ENCODE measurements at places on chromosomes 6 and 20.

GRCh38 chr6:1603708-1604107 is 6.0 kb upstream of the FOXC1 start:
- DNase-seq: no peak

DNA sequence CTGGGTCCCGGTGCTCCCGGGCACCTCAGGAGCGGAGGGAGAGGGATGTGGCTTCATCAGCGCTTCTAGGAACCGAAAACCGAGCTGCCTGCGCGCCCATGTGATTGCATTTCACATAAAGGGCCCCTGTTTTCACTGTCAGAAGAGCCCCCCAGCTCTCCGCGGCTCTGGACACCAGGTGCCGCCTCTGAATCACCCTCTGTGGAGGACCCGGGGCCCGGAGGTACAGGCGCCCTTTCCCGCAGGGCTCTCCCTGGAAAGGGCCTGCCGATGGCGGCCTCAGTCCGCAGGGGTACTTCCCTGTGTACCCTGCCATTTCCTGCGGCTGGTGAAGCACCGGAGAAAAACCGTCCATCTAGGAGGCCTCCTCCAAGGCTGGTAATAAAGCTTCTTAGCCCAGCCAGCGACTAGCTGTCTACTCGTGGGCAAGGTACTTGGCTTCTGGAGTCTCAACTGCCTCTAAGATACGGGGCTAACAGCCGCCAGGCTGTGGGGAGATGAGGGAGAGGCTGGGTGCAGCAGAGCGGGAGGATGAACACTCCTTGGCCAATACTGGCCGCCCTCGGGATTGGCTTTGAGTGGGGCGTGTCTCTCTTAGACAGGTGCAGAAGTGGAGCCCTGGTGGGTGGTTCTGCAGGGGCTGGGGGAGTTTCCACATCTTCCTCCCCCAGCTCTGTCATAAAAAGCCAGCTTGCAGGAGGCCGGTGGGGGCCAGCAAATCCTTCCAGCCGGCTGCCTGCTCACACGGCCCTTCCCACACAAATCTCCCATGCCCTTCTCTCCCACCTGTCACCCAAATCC is 1.6 kb downstream of the PPP1R16B start:
- peak; percentile 12 for DNase-seq

- no peak for DNase-seq
Measured at GRCh38 chr20:13102694-13103093, 93.9 kb downstream of the SPTLC3 start.

DNA sequence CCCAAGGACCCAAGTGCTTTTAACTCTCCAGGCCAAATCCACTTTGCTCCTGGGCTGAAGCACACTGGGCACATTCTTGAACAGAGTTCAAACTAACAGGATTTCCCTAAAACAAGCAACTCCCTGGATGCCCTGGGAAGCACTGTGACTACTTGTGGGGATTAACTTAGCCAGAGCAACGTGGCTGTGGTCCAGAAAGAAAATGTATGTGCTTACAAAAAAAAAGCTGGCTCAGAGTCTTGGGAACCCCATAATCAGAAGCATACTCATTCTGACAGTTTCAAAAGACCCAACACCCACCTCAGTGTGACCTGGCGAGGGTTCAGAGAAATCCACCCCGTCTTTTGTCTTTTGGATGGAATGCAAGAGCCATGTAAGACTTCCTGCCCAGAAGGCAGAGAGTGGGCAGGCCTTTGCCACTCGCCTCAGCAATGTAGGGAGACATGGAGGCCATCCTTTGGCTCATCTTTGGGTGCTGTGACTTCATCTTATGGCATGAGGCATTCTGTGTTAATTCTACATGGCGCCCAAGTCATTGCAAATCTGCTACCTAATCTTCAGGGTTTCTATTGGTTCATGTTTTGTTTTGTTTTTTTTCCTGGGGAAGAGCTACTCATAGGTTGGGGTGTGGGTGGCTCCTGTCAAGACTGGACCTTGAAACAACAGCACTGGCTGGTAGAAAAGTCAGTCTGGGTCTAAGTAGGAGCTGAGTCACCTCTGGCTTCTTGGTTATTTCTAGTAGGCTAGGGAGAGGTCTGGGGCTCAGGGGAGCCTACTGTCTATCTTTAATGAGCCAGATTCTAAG is 248.6 kb upstream of the SUPT3H start:
- no peak for DNase-seq

DNA sequence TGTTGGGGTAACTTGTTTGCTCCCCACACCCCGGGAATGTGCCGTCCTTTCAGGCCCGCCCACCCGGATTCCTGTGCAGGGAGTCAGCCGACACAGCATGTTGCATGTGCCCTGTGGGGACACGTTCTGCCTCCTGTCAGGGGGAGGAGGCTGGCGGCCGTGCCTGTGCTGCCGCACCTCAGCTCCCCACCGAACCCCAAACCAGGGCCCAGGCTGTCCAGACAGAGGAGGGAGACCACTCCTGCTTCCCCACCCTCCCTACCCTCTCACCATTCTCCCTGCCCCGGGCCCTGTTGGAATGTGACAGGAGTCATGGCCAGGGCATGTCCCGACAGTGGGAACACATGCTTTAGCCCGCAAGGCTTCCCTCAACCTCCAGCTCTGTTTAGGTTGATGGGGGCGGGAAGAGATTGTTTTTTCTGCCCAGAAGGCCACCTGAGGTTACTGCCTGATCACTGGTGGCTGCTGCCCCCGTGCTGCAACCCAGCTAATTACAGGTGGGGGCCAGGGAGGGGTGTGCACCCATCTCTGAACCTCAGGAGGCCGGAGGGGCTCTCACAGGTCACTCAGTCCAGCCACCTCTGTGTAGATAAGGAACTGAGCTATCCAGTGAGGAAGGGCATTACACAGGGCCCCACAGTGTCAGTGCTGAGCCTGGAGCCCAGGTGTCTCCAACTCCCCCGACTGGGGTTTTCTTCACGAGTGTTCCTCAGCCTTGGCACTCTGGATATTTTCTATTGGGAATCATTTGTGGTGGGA is 13.6 kb downstream of the LRRC73 start:
- DNase-seq: no peak

DNA sequence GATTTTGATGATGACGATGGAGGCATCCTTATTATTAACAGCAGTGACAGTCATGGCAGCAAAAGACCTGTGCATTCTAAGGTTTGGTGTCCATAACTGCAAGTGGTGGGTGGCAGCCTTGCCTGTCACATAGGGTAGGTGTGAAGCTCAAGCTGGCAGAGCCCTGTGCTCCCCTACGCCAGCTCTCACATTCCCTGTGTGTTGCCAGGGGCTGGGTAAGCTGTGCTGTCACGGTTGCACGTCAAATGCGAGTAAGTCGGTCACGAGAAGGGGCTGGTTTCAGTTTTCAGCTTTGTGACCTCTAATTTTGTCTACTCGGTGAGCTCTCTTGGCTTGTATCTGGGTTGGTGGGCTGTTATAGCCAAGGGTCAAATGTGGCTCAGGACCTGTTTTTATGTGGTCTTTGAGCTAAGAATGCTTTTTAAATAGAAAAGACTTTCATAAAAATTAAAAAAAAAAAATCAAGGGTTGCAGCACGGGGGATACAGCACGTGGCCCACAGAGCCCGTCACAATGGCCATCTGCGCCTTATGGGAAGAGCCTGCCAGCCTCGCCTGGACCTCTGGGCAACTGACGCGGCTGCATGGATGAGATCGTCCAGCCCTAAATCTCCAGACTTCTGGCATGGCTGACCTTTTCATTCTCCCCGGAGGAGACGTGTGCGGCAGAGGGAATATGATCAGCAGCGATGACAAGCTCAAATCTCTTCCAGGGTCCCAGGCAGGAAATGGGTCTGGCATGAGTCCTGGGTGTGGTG is 148.5 kb downstream of the PHACTR3 start:
- DNase-seq: no peak

DNA sequence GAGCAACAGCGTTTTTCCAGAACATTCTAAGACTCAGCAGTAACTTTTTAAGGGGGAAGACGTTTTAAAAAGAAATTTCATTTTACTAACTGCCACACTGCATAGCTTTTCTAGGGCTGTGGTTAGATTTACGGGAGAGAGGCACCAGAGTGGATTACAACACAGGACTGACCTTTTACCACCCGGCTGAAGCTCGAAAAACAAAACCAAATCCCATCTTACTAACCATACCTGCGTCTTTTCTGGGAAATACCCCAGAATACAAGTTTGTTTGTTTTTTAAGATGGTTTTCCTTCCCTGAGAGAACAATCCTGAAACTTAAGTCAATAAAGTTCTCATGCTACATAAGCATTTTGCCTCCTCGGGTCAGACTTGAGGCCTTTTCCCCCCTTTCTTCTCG is 209.3 kb upstream of the SOX4 start:
- no peak for DNase-seq

- DNase-seq: no peak
Measured at GRCh38 chr6:45756606-45757005, 259.1 kb downstream of the CLIC5 start.

DNA sequence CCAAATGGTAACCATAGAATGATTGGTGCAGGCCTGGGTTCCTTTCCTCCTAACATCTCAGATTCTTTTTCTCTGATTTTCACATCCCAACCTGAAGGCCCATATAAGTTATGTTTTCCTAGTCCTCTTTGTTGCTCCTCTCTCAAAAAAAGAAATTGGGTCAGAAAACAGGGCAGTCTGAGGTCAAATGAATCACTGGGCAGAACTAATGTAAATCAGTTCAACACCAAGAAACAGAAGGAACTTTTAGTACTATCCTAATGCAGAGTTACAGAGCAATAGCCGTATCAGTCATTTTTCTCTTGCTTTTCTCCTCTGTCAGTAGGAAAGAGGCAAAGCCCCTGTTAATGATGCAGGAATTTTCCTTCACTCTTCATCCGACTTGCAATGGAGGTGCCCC is 11.0 kb upstream of the TPD52L1 start:
- no peak for DNase-seq

DNA sequence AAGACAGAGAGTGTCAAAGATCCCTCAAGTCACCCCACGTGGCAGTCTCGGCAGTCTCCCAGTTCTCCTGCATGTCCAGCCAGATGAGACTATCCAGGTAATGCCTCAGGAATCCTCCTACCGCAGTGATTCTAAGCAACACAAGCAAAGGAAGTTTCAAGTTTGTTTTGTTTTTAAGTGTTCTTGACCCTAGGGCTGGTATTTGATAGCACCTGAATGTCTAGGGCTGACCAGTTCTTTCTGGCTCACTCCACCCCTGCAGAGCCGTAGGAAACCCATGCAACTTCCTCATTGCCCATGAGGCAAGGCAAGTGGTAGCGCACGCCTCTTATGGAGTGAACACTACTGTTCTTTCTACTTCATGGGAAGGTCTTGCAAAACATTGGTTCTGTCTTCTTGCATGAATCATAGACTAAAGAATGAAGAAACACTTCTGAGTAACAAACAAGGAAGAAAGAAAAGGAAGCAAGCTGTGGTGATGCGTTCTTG is 24.8 kb upstream of the FOXQ1 start:
- no peak for DNase-seq

- DNase-seq: no peak
Measured at GRCh38 chr20:48891235-48892048, 30.1 kb upstream of the ARFGEF2 start.

DNA sequence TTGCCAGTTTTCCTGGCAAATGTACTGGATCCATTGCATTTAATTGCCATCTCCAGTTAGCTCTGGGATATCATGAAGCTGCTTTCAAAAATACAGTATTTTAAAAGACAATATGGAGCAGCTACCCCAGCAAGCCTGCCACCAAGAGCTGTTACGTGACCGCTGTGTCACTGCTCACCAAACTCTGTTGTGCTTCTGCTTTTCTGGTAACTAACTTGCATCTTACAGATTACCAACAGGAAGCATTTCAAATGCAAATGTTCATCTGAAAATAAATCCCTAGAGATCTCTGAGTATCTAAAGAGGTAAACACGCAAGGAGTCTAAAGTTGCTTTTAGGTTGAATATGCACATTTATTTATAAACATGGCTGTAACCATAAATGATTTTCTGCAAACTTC is 1008.3 kb downstream of the KIF16B start:
- no peak for DNase-seq

GRCh38 chr20:43006651-43007375 is 182.9 kb downstream of the PTPRT start:
- DNase-seq: no peak

- DNase-seq: no peak
Measured at GRCh38 chr6:3426927-3427686, 29.7 kb downstream of the SLC22A23 start.

DNA sequence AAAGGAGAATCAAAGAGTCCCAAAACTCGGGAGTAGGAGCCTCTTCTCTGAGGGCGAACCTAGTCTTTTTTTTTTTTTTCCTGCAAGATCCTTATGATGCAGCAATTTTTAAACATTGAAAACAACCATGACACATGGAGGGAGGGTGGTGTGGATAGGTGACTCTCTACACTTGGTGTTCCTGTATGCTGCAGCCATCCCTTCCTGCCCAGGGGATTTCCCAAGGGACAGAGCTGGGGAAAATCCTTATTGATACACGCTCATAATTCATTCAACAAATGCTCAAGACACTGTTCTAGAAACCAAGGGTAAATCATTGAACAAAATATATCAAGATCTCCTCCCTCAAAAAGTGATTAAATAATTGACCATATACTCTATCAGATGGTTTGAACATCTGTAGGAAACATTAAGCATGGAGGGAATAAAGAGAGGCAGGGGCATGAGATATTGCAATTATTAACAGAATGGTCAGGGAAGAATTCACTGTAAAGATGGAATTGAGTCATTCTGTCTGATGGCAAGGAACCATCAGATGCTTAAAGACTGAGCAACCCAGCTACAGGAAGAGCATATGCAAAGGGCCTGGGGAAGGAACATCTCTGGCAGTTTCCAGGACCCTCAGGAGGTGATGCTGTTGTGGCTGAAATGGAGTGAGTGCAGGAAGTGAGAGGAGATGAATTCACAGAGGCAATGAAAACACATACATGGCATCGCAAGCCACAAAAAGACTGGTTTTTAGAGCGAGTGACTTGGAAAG is 13.4 kb upstream of the BTN3A3 start:
- DNase-seq: no peak

DNA sequence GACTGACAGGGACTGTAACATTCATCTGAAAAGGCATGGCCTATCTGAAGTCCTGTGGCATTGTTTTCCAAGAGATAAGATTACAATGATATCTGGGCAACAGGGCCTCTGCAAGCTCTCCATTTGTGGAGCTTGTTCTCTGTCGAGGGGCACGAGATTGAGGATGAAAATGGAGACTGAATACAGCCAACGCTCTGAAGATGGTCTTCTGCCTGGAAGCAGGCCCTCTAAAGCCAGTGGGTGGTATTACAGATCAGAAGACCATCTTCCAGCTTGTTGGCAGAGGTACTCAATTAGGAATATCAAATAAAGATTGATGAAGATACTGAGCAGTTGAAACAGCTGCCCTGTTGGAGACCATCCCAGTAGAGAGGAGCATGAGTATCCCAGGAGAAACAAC is 288.2 kb downstream of the CENPW start:
- DNase-seq: no peak

DNA sequence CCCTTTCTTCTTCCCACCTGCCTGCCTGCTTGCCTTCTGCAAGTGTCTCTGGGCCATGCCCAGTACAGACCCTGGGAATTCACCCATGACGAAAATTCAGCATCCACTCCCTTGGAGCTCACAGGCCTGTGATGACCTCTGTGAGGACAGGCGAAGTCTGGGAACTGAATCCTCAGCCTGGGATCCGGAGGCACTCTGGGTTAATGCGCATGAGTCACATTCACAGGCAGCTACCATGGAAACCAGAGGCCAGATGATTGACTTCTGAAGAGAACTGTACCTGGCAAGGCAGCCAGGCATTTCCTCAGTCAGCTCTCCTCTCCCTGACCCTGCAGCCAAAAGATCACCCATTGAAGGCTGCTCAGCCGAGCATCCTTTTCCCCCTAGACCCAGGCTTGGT is 41.0 kb downstream of the SLC9A8 start:
- DNase-seq: no peak

GRCh38 chr6:132929141-132929540 is 114.8 kb downstream of the RPS12 start:
- DNase-seq: no peak

GRCh38 chr20:48912065-48912464 is 9.4 kb upstream of the ARFGEF2 start:
- no peak for DNase-seq
